ENCODE measurements at places on chromosomes 7 and 10.
A peak's percentile ranks its signal among the peaks of the same experiment; 100 is the strongest.

DNA sequence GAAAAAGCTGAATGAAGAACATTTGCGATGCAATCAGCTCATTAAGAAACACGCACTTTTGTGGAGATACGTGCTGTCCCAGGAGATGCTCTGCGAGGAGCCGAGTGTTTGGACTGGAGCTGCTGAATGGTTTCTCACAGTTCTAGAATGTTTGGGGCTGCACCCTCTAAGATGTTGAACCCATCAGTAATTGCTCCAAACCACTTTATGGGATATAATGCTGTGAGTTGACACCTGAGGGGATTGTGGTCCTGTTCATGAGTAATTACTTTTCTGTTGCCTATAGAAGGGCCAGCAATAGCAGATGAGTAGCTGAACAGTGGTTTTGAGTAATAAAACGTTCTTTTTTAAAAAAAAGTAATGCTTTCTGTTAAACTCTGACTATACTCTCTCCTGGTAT is 63.1 kb downstream of the IKZF1 start:
- DNase-seq, result no peak

DNA sequence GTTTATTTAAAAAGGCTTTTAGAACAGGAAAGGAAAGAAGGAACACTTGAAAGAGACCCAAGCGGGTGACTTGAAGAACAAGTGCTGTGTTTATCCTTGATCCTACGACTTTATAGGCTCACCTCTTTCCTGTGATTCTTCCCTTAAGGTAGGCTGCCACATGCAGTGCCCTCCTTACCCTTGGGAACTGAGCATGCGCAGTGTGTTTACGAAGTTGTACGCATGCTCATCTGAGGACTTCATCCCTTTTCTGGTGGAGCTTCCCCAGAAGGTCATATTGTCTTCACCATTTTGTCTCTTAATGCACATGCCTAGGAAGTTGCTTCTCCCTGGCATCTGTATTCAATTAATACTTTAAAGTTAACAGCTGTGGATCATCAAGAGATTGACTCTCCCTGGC is 49.9 kb upstream of the VOPP1 start:
- no peak for DNase-seq

GRCh38 chr10:31630861-31631567 is 297.6 kb downstream of the ARHGAP12 start:
- no peak for DNase-seq

DNA sequence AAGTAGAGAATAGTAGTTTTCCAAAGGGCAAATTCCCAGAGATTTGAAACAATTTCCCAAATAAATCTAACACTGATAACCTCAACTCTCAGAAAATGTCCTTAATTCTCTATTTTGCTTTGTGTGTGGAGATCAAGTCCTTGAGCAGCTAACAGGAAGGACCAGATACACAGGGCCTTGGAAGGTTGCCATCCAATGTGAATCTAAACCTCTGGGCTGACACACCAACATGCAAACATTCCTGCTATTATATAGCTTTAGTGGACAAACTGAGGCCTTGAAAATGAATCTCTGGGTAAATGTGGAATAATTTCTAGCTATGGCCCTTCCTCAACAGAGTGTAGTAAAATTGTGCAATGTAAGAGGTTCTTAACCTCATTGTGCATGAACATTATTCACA is 44.1 kb upstream of the PARD3 start:
- DNase-seq, result no peak

DNA sequence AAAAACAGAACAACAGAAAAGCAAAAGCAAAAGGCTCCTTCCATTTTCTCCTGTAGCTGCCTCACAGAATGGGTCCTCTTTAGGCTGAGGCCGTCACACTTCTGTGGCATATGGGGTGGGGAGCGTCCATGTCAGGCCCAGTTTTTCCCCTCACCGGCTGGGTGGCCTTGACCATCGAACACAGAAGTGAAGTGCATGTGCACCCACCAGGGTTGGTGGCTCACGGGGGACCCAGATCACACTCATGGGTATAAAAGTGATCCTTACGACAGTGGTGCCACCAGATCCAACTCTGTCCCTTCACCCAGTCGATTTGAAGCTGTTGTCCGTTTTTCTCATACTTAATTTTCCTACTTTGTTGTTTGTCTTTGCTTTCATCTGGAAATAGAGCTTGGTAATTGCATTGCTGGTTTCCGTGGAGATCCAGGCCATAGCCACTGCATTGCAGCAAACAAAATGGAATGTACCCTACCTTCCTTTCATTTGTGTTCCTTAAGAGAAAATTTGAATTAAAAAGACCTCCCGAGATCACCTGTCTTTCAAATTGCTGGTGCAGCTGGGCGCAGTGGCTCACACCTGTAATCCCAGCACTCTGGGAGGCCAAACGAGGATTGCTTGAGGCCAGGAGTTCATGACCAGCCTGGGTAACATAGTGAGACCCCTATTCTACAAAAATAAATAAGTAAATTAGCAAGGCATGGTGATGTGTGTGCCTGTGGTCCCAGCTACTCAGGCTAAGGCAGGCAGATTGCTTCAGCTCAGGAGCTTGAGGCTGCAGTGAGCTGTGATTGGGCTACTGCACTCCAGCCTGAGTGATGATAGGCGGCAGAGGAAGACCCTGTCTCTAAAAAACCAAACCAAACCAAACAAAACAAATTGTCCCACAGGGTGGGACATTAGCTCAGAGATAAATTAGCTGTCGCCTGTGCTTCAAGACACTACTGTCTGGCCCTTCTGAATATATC is 10.7 kb upstream of the GJD4 start:
- DNase-seq, result no peak

DNA sequence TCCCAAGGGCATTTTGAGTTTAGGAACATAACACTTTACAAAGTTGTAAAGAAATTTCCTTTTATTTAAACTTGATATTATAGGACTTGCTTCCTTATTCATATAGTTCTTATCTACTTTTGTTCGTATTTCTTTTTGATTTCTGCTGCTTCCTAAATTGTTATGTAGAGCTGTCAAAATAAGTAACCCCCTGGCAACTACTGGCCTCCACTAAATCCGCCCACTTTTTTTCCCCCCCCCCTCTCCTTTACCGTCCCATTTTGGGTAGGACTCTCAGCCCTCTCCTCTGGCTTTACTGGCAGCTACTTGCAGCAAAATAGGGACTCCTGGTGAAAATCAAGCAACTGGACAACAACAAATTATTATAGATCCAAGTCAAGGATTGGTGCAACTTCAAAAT is 1.1 kb downstream of the SP4 start:
- DNase-seq, result no peak

DNA sequence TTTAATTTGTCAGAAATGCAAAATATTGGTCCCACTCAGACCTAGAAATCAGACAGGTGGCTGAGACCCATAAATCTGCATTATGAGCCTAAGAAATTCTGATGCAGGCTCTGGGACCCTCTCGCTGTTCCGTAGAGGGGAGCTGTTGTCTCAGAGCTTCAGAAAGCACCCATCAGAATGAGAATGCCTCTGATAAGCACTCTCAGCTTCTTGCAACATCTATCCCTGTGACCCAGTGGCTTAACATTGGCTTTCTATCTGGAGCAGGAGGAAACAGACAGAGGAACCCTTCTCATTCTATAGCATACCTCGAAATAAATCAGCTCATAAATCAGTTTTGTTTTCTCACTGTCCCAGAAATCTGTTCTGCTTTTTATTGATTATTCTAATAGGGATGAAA is 184.6 kb upstream of the SP4 start:
- no peak for DNase-seq

DNA sequence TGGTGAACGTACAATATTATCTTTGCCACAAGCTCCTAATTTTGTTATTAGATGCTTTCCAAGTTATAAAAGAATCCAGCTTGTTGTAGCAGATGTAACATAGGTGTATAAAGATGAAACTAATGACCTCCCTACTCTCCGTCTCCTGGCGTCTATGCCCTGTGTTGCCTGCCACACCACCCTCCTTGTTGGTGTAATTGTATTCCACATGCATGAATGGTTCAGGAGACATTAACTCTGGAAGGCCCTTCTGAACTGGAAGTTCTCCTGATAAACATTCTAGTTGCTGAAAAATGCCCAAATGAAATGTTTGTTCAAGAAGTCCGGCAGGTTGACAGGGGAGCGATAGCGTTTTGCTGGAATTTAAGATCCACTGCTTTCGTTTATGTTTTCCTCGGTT is 53.9 kb upstream of the SEPHS1 start:
- no peak for DNase-seq

GRCh38 chr7:131103997-131104396 is 223.7 kb upstream of the MKLN1 start:
- DNase-seq, result no peak

DNA sequence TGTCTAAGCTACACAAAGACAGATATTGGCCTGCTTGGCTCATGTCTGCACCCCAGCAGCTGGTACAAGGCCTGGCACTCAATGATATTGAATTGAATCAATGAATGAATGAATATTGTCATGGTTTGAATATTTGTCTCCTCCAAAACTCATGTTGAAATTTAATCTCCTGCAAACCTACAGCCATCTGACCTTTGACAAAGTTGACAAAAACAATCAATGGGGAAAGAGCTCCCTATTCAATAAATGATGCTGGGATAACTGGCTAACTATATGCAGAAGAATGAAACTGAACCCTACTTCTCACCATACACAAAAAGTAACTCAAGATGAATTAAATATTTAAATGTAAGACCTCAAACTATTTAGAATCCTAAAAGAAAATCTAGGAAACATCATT is 144.7 kb downstream of the CYP26A1 start:
- no peak for DNase-seq

DNA sequence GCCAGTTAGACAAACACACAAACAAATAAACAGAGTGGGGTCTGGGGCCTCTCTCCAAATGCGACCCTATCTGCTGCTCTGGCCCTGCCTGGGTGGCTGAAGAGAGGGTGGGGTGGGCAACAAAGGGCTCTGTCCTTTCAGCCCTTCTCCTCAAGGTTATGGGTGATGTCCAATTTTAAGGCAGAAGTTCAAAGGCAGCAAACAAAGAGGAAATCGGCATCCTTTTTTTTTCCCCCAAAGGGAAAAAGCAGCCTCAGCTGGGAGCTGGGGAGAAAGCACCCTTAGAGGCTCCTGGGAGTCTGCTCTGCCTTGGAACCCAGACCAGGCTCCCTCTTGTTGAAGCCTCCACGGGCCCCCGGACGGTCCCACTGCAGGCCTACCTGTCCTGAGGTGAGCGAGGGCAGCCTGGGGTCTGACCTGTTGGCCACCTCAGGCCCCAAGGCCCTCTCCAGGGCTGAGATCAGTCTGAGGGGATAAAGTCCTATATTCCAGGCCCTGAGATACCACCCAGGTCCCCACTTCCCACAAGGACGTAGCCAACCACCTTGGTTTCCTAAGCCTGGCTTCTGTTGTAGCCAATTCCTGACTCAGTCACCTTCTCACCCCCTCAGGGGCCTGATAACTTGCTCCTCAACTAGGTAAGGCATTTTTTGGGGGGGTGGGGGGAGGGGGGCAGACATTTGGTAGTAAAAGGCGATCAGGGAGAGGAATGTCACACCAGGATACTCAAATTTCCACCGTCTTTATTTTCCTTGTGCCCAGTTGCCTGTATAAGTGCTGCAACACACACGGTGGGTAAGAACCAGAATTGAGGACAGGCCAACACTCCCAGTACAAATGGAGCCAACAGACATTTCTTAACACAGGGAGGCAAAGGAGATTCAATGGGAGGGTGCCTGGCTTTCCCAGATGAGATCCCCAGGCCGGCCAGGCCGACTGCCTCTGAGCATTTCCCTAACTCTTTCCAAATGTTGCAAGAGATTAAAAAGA is 4.3 kb downstream of the HOXA11 start:
- no peak for DNase-seq

DNA sequence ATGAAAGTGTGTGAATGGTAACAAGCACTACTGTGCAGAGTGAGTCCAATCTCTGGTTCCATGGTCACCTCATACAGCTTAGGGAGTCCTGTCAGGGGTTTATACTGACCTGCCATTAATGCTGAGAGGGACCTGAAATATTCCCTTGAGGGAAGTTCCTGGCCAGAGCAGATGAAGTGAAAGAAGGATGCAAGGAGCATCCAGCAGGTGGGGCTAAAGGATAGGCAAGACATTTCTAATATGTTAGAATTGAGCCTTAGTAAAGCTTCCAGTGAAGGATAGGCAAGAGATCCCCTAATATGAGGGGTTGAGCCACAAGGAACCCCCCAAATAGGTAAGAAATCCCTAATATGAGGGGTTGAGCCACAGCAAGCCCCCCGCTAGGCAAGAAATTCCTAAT is 25.5 kb upstream of the FAM221A start:
- no peak for DNase-seq

DNA sequence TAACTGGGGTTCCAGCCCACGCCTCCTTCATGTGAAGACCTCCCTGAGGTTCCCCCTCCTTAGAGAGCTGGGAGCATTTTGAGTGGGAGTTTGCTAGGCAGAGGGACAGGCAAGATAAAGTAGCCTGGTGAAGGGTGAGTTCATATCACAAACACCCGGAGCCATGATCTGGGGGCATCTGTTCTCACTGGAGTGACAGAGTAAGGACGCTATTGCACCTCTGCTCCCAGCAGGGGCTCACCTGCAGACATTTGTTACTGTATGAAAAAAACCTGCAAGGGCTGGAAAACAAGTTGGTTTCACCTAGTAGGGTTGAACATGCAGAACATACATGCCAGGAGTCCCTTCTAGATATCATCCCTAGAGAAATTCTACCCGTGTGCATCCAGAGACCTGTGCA is 88.4 kb downstream of the CARD11 start:
- DNase-seq, result no peak

DNA sequence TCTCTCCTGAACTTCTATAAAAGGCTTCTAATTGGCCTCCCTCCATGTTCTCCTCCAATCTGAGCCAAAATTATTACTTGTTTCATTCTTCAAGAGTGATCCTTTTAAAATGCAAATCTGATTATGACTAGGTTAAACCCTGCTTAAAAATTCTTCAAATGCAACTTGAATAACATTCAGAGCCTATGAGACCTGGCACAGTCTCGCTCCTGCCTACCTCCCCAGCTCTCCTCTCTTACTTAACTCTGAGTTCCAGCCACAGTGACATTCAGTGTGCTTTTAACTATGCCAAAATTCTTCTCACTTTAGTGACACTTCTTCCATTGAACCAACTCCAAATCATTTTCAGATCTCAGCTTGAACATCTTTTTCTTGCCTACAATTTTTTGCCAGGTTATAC is 68.8 kb downstream of the TMEM168 start:
- peak; percentile 9 for DNase-seq

GRCh38 chr7:134643131-134643530 is 3.5 kb upstream of the BPGM start:
- no peak for DNase-seq

DNA sequence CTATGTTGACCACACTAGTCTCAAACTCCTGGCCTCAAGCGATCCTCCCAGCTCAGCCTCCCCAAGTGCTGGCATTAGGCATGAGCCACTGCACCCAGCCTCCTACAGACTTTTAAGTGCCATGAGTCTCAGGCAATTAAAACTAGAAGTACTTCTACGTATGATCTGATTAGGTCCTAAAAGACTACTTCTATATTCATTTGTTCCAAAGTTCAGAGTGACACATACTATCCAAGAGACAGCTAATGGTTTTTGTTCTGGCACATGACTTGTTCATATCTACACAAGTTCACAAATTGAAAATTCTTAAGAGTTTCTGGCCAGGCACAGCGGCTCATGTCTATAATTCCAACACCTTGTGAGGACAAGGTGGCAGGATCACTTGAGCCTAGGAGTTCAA is 11.7 kb downstream of the ARHGAP19 start:
- no peak for DNase-seq

Data from posterior cingulate gyrus (tissue), 11 donors.